Pancreas (tissue), 10 donors: ENCODE measurements at places on chromosomes 4 and X. TPM values are rescaled to one million over a fixed set of nuclear protein-coding genes. Genes with fewer than 3 reads are reported as not detected.

Gene ARHGAP4
- 71.7 TPM for polyA plus RNA-seq

Gene PF4V1
- polyA plus RNA-seq, result not detected

Gene GPR119
- not detected for polyA plus RNA-seq

Gene FOXR2
- not detected for polyA plus RNA-seq

Gene CENPVL3
- not detected for polyA plus RNA-seq

Gene CFAP99
- 1.6 TPM for polyA plus RNA-seq

Gene MAGEB6B
- not detected for polyA plus RNA-seq

Gene THOC2
- polyA plus RNA-seq, result 52.6 TPM

Gene NRK
- polyA plus RNA-seq, result 0.15 TPM

Gene RAI2
- polyA plus RNA-seq, result 14.7 TPM
